ENCODE measurements at places on chromosomes 2 and 18. TPM values are rescaled to one million over a fixed set of nuclear protein-coding genes. Genes with fewer than 3 reads are reported as not detected.

DNA sequence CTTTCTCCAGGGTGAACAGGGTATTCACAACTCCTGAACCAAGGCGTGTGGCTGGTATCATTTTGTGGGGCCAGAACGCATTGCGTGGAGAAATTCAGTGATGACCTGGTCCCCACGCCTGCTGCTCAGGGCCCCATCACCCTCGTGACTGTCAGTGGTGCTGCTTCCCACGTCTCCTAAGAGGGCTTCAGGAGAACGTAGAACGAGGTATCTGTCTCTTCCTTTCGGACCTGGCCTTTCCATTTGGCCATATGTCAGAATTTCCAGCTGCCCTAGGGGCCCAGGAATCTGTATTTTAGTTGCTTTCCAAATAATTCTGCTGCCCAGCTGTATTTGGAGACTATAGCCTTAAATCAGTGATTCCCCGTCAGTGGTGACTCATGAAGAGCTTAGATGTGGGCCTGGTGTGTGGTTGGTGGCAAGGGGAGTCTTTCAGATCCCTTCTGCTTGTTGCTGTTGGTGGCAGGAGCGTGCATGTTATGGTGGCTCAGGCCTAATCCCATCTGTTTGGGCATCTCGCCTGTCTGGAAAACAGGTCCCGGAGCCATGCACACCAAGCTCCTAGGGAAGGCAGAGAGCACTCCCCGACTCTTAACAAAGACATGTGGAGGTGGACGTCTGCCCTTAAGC is 56.4 kb downstream of the NPAS2 start:
- no peak for DNase-seq

The PROKR1 gene
- 5.2 TPM for total RNA-seq

The KIF1A gene
- 214 TPM for total RNA-seq

DNA sequence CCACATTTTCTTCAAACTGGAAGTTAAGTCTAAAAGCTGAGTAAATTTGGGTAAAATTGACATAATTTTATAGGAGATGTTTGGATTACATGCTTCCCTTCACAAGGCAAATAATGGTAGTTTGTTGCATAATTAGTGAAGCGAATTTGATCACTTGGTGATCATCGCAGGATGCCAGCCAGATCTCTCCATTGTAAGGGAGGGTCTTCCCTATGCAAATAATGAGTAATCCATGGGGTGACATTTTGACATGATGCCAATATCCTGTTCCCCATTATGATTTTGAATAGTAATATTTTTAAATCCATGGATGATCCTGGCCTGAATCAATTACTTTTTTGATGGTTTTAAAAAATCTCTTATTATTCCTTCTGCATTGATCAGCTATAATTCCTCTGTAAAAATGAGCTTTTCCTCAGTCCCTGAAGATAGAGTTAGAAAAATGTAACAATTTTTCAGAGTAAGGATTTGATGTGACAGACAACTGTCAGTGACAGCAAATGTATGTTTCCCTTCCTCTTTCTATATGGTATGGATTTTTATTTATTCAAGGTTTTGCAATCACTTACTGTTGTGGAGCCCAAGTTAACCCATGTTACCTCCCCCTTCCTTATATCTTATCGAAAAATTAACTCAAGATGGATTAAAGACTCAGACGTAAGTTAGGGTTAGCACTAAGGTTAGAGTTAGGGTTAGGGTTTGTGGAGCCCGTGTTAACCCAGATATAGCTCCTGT is 21.4 kb downstream of the CCL20 start:
- no peak for DNase-seq

DNA sequence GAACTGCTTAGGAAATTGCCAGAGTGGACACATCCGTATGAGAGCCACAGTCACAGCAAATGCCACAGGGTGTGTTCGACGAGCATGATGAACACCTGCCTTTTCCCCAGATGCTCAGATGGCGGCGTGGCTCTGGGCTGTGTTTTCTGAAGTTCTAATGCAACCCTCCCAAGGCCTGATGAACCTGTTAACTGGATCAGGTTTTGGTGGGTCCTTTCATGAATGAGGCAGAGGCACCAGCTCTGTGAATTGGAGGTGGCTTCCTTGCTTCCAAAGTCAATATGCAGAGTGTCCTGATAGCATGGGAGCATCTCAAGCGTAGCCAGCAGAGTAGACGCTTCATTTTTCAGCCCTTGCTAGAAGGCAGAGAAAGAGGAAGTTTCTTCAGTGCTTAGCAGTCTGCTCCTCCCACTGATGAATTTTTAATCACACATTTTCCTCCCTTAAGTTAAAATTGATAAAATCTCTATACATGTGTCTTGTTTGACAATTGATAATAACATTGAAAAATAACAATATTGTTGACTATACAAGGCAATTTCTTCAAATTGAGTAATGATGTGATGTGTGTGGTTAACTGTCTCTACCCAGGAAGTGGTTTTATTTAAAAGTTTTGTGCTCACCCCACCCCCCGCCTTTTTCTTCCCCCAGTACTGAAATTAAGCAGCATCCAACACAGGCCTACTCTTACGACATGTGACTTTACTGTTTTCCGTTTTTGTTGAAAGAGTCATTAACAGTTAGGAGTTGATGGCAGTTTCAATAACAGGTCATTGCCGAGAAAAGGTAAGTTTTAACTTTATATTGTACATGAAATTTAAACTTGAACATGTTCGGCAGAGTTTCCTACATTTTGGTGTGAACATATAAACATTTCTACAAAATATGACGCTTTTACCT is at the start of gene ARHGAP15:
Gene ARHGAP15 (plus strand): TSS at position 739 of the 900 bp plus-strand sequence.
- DNase-seq, result no peak

The IL18R1 gene
- total RNA-seq, result 0.17 TPM

DNA sequence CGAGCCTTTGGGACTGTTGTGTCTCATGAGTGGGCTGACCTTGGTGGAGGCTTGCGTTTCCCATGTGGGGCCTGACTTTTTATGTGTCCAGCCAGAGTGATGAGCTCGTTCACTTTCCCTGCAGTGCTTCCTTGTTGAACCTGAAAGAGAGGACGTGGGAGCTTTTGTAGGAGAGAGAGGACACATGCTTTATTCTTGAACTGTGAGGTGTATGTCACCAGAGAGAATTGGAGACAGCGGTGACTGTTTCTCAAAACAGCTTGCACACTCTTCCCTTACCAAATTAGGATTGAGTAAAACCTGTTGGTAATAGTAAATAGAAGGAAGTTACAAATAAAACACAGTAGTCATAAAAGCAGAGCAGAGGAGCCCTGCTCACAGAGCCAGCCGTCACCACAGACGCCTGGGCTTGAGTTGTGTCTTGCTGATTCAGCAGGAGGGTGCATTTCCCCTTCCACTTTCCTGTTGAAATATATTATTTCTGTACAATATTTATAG is 60.7 kb downstream of the INPP4A start:
- no peak for DNase-seq

DNA sequence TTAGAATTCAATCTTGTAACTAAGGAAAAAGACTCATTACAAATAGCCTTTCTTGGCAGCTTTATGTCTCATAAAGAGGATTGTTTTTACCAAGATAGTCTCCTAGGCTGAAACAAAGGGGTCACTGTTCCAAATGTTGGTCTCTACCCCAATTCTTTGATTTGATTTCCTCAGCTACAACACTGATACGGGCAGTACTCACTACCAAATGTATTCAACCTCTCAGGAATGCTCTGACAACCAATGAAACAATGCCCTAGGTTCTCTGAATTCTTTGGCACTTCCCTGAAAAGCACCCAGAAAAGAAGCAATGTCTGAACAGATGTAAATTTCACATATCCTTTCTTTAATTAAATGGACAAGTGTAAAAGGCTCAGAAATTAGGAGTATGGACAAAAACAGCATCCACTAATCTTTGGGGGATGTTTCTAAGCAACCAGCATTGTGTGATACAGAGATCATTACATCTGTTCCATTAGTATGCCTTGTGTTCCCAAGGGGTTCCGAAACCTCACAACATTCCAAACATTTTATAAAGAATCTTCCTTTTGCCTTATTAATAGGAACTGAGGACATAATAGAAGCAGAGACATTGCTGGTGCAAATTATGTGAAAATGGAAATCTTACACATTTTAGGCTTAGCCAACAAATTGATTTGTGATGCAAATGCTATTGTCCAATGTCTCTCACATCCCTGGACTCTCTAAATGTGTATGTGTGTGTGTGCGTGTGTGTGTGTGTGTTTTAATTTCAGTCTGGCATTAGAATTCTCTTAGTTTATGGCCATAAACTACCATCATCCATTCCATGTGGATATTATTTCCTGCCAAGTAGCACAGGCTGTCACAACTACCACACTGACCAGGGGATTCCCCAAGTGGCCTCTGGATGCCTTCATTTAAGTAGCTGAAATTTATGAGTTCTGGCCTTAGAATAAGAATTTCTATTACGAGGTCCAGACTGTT is 276.0 kb downstream of the MTX2 start:
- DNase-seq, result peak; percentile 11

DNA sequence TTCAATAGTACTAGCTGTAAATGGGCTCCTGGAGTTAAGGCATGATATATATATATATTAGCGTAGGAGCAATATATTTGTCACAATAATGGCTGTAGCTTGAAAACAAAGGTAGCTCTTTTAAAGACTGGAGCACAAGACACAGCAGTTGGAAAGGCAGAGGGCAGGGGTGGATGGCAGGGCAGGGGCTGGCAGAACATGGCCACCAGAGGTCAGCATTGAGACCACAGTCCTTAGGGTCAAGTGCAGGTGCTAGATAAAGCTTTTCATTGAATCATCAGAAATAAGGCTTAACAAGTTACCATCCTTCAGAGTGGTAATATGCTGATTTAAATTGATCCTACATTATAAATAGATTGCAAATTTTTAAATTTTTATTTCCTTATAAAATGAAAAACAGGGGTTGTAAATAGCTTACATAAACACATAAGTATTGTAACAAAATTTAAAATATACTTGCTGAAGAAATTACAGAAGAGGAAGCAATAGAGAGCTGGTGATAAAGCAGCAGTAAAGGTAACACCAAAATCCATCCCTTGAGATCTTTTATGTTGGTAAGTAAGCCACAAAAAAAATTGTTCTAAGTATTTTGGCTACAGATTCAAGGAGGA is 161.2 kb upstream of the PIEZO2 start:
- DNase-seq, result peak; percentile 76

DNA sequence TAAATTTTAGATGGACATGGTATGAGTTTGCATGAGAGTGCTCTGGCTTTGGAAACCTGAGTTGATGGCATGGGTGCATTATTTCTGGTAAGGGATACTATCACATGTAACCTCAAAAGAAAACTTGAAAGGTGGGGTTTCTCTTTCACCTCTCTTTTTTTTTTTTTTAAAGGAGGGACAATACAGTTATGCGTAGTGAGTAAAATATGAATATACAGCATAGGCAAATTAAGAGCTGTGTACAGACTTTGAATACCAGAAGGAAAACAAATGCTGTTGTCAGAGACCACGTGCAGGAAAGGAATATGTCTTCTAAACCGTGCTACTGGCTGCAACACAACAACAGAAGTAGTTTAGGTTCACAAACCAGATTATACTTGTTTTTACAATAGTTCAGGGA is 82.1 kb downstream of the MAP4K4 start:
- no peak for DNase-seq

- DNase-seq, result peak; percentile 19
Measured at GRCh38 chr2:99338029-99338585, 918 bp downstream of the EIF5B start.

DNA sequence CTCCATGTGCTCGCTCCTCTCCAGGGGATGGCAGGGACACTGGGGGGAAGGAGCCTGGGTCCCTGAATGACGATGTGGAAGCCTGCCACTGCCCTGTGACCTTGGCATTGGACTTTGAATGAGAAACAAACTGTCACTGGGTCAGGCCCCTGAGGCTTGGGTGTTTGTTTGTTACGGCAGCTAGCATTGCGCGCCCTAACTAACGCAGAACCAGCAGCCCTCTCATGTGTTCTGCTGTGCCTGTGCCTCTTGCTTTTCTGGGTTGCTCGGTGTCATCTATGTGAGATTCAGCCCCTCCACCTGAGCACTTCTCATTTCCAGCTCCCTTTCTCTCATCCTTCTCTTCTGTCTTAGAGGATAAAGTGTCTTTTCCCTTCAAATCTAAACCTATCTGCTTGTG is 23.6 kb upstream of the INHBB start:
- DNase-seq, result no peak

The TGFA gene
- total RNA-seq, result 2.6 TPM

The GYPC gene
- 19.6 TPM for total RNA-seq

DNA sequence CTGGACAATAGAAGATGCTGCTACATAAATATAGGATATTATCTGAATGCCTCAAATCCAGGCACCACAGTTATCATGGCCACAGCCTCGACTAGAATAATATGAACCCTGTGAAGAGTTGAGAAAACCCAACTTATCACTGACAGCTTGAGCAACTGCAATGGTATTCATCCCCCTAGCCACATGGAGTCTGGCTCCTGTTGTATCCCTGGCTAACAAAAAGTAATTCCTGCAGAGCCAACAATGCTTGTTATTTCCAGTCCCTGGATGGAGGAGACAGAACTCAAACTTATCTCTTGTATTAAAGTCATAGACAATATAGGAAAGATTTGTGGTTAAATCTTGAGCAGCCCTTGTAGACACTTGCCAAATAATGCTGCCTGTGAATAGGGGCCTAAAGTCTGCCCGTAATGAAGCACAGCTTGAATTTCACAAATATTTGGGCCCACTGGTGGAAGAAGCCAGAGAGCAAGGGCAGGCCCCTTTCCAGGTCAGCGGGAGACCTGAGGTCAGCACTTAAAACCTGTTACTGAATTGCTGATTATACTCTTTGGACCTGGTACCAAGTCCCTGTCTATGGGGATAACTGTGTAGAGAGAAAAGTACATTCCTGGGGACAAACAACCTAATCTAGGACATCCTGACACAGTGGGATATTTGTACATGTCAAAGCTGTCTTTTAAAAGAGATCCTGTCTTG is 28.4 kb upstream of the SUCLG1 start:
- no peak for DNase-seq

The AGXT gene
- total RNA-seq, result not detected

GRCh38 chr2:80475970-80476369 is 171.4 kb upstream of the LRRTM1 start:
- no peak for DNase-seq

The PTPN2 gene
- total RNA-seq, result 49.9 TPM

The CHRNA1 gene
- total RNA-seq, result not detected

The SALL3 gene
- 29.0 TPM for total RNA-seq

The ADRA2B gene
- total RNA-seq, result 7.9 TPM

GRCh38 chr2:70668432-70668831 is 99.6 kb downstream of the ADD2 start:
- DNase-seq, result no peak

GRCh38 chr2:192196421-192197194 is 1.9 kb upstream of the TMEFF2 start:
- peak; percentile 4 for DNase-seq

DNA sequence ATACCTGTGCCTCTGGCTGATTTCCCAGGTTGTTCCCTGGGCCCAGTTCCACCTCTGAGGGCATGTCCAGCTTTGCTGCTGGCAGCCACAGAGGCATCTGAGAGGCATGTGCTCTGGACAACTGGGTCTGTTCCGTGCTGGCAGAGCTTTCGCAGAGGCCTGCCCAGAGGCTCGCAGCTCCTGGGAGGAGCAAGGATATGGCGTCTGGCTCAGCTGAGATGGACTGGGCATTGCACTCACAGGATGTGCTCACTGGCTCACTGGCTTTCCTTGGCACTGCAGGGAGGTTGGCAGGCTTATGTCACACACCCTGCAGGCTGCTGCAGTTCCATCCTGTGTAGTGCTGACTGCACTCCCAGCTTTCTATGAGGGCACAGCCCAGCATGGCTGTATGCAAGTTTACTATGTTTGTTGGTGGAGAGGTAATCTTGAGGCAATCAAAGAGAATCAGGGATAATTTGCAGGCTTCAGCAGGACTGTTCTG is 172.3 kb downstream of the PRKCE start:
- DNase-seq, result no peak
